ENCODE measurements at places on chromosomes 16 and 17.

- DNase-seq, result no peak
Observed at GRCh38 chr16:70735141-70735979, 49.5 kb upstream of the MTSS2 start.

DNA sequence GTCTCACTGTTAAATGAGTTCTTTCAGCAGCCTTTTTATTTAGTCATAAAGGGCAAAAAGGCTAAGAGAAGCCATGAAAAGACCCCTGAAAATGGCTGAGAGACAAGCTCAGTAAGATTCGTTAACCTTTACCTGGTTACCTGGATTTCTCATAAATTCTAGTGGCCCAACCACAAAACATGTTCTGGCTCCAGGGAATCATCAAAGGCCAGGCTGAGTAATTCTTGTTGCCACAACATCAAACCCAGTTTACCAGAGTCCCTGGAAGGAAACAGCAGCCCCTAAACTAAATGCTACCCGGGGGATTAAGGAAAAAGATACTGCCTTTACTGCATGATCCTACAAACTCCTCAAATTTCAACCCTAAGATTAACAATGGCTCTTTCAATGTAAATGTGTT is 15.8 kb downstream of the CYTH1 start:
- DNase-seq, result no peak

DNA sequence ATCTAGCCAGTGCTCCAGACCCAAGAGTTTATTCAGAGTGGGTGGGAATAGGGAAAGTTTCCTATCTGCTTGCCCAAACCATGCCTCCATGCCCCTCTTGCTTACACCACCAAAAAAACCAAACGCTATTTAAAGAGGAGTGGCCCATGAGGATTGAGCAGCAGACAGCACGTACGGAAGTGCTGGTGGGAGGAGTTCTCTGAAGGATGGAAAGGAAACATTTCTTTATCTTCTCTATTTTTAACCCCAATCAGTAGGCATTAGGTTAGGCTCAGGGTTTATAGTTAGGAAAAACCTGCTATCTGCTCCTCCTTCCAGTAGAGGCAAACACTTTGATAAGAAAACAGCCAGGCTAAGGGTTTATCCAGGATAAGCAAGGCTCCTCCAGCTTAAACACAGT is 235.3 kb downstream of the ZFHX3 start:
- DNase-seq, result no peak

DNA sequence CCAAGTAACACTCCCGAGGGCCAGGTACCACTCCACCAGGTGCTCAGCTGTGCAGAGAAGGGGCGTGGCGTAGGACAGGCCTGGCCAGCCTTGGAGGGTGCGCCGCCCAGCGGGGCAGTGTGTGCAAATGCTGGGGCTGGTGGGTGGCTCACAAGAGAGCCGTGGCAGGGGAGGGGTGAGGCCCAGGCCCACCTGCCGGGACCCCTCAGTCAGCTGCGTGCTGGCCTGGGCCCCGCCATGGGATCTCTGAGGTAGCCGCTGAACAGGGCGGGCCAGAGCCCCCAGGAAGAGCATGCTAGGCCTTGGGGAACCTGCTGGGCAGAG is 8.8 kb downstream of the TPSG1 start:
- DNase-seq, result no peak

DNA sequence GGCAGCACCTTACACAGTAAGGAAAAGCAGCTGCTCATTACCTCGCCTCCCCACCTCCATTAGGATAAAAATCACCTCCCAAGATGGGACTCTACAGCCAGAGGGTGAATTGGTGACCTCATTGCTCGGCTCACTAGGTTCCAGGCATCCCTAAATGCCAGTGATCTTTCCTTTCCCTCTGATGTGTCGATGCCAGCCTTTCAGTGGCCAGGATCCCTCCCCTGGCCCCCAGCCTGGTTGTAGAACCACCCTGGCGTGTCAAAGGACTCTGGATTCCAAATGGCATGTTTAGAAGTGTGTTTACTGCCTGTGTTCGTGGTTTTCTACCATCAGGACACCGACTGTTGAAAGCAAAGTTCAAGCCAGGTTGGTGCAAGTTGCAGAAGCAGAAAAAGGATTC is 72.1 kb upstream of the LYRM9 start:
- DNase-seq, result no peak

- DNase-seq, result no peak
Observed at GRCh38 chr17:45334701-45335677, 18.2 kb upstream of the MAP3K14 start.

GRCh38 chr16:4683255-4684057 is 9.9 kb upstream of the NUDT16L1 start:
- DNase-seq, result no peak

GRCh38 chr16:52816993-52817392 is 235.7 kb downstream of the CHD9NB start:
- DNase-seq, result no peak

DNA sequence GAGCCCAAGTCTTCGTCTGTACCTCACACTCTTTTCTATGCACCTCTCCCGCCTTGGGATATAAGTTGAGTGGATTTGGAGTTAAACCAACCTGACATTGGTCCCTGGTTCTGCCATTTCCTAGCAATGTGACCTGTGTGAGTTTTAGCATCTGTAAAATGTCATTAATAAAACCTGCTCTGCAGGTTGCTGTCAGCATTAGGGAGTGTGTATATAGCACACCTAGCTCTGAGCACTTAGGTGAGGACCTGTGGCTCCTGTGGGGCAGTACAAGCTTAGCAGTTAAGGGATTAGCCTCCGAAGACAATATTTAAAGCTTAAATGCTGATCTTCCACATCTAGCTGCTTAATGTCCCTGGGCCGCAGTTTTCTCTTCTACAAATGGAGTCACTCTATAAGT is 248.0 kb downstream of the TMEM114 start:
- DNase-seq, result no peak

- DNase-seq, result no peak
Observed at GRCh38 chr16:84617041-84617790, 662 bp downstream of the COTL1 start.

DNA sequence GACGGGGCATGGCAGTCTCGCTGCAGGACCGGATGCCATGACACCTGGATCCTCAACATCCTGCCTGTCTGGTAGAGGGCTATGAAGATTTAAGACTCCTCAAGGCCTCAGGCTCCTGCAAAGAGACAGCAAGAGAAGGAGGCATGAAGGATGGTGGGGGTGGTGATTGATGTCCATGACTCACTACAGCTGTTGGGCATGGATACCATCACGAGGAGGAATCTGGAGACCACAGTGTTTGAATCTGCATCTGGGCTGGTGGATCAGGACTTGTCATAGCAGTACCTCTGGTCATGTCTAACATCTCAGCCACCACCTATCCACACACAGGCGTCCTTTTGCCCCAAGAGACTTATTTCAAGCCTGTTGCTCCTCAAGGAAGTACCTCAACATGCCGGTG is 50.2 kb upstream of the WSCD1 start:
- DNase-seq, result no peak

GRCh38 chr16:19968891-19969683 is 84.4 kb upstream of the GPRC5B start:
- no peak for DNase-seq

GRCh38 chr16:7304279-7304678 is 28.4 kb upstream of the RBFOX1 start:
- no peak for DNase-seq

GRCh38 chr17:49146620-49147306 is 14.2 kb downstream of the B4GALNT2 start:
- no peak for DNase-seq

DNA sequence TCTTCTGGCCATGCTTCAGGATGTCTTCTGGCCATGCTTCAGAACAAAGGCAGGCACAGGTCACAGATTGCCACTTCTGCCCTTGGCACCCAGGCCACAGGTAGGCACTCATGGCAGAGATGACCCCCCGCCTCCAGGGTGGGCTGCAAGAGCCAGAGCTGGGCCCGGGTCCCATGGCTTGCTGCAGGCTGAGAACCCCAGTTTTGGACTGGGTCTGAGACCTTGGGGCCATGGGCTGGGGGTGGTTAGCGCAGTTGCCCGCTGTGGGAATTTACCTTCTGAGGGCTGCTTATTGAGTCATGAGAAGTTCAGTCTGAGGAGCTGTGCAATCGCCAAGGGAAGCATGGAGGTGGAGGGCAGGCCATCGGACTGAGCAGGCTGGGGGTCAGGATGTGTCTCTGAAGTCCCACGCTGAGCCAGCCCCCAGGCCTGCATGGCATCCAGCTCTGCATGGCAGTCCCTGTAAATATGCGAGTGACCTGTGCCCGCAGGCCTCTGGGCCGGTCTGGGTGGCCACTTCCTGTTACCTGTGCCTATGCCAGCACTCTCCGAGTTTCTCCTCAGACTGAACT is 1.7 kb downstream of the ANKRD13B start:
- no peak for DNase-seq

GRCh38 chr16:55297062-55297909 is 26.7 kb upstream of the IRX6 start:
- no peak for DNase-seq

GRCh38 chr16:10868596-10869469 is 8.2 kb upstream of the CIITA start:
- no peak for DNase-seq

GRCh38 chr17:45225964-45226530 is 4.4 kb downstream of the FMNL1 start:
- peak; percentile 93 for DNase-seq

DNA sequence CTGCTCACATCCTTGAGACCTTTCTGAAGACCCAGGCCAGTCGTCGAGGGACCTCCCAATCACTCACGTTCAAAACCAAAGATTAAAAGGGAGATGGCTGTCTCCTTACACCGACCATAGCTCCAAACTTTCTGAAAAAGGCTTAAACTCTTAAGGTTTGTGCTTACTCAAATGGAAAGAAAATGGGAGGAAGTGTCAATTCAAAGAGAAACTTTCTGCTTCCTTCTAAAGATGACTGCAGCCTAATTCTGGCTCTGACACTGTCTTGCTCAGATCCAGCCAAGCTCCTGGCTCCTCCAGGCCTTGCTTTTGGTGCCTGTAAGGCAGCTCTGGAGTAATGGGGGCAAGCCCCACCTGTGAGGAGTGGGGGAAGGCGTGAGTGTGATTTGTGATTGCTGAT is 54.9 kb upstream of the WSB1 start:
- no peak for DNase-seq

All from activated T-cell treated with anti-CD3 and anti-CD28 coated beads for 4 hours (primary cell).